ENCODE measurements at places on chromosomes 16 and 17. TPM values are rescaled to one million over a fixed set of nuclear protein-coding genes. Genes with fewer than 3 reads are reported as not detected.

- no peak for DNase-seq
Measured at GRCh38 chr17:7855660-7856010, 769 bp downstream of the TMEM88 start.

DNA sequence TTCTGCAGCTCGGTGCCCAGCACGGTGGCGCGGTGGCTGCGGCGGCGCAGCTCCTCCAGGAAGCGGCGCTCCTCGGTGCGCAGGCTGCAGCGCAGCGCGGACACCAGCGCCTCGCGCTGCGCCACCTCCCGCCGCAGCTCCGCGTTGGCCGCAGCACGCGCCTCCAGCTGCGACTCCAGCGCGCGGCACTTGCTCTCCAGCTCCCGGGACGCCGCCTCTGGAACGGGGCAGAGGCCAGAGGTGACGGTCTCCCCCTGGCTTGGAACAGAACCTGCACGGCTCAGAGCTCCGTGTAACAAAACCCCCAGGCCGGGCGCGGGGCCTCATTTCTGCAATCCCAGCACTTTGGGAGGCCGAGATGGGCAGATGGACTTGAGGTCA is 13.2 kb upstream of the CLUH start:
- DNase-seq: no peak

DNA sequence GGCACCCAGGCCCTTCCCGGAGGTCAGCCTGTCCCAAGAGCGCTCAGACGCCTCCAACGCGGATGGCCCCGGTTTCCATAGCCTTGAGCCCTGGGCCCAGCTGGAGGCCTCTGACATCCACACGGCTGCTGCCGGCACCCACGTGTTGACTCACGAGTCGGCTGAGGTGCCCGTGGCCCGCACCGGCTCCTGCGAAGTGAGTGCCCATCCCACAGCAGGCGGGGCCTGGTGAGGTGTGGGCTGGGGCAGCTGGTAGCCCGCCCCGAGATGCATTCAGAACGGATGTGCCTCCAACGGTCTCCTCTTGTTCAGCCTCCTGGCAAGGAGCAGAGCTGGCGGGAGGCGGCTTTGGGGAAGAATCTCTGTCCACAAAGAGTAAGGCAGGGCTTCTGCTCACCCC is 2.7 kb downstream of the WDR90 start:
- DNase-seq: no peak

DNA sequence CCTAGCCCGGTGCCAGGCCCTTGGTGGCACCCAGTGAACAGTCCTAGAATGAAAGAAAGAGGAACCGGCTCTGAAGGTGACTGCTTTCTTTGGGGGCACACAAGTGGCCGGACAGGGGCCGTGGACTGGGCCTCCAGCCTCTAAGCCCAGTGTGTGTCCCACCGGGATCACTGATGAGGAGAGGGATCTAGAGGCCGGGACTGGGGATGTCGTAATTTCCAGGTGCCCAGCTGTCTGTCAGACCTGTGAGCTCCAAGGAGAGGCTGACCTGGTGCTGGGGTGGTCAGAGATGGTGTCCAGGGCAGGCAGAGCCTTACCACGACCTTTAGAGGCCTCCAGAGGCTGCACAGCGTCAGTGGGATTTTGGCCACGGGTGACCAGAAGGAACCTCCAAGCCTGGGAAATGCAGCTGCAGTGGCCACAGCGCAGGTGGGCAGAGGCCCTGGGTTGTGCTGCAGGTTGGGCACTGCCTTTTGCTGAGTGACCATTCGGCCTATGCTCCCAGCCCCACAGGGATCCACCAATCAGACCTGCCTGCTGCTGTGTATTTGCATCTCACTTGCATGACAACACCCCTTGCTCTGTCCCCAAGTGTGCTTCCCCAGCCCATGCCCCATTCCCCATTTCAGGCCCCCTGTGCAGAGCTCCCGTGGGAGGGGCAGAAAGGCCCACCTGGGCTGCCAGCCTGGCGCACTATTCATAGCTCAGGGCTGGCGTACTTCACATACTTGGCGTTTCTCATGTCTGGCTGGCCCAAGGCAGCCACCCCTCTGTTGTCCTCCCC is 12.5 kb downstream of the ARHGAP23 start:
- DNase-seq: no peak

DNA sequence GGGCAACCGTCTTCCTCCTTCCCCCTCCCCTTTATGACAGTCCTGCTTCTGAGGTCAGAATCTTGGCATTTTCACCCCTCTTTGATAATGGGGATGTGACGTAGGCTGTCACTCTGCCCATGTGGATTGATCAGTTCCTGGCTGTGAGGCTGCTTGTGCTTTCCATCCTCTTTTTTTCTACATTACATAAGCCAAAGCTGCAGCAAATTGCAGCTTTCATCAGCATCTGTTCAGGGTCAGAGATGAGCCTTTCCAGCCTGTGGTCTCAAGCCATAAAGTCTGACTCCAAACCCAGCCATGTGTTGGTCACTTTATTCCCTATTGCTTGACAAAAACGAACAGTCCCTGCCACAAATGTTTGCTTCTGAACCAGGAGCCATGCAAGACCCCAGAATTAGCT is 535.1 kb downstream of the CDH11 start:
- DNase-seq: no peak

DNA sequence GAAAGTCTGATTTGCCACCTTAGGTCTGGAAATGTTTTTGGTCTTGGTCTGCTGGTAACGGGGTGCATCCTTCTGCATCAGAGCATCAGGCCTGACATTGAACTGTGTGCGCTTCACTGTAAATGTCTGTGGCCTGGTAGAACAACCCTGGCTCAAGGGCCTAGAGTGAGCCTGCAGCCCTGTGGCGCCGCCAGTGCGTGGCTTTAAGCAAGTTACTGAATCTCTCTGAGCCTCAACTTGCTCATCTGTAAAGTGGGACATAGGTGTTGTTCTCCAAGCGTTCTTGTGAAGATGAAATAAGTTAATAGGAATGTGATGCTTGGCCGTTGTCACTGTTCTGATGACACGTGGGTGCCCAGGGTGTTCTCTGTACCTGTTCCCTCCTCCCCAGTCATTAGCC is 127.6 kb upstream of the CIBAR2 start:
- no peak for DNase-seq

DNA sequence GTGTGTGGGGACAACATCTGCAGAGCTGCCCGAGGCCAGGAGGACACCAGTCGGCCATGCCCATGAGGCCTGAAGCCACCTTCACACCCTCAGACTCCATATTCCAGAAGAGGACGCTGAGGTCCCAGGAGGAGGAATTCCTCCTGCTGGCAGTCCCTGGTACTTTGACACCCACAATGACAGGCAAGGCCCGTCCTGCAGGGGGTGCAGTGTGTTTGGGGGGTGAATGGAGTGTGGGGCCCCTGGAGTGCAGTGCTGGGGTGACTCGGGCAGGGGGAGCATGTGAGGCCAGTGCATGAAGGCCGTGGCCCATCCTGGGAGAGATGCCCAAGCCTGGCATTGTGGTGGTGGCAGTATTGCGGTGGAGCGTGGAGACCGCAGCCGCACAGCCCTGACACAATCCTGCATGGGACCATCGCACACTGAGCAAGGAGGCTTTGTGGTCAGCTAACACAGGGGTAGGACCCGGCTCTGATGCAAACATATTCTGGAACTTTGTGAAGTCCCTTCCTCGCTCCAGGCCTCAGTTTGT is 52.2 kb downstream of the ZDHHC7 start:
- no peak for DNase-seq

GRCh38 chr17:16623282-16623681 is 30.4 kb downstream of the ZNF624 start:
- DNase-seq: no peak

DNA sequence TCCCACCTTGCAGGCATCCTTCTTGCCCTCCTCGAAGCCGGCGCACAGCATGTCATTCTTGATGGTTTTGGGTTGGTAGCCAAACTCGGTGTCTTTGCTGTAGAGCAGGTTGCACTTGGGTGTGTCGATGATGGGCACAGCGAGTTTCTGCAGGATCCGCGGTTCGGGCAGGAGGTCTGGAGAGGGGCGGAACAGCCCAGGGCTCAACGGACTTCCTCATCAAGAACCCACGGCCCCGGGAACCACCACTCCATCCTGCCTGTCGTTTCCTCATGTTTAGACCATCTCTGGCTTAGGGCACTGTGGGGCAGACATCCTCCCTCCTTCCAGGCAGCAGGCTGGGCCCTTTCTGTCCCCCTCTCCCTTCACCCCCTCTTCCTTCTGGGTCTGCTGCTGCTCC is 6.5 kb downstream of the PRSS27 start:
- DNase-seq: no peak

DNA sequence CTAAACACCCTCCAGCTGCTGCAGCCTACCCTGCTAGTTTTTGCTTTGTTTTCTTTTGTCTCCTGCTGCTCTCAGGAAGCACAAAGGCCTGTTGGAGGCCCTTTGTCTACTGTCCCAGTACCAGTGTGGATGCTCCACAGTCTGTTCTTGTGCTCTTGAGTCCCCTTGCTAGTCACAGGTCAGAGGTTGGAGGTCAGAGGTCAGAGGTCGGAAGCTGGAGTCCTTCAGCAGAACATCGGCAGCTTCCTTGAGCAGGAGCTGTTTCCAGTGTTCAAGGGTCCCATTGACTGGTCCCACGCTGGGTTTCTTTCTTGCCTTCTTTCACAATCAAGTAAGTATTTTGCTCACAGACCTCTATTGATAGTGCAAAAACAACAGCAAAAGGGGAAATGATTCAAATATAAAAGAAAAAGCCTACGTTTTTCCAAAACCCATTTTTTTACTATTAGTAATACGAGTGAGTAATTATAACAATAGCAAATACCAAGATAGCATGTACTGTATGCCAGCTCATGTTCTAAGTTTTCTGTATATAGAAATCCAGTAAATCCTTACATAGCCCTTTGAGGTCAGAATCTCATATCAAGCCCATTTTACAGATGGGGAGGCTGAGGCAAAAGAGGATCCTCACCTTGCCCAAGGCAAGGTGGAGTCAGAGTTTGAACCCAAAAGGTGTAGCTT is 10.9 kb upstream of the IL34 start:
- DNase-seq: peak; percentile 61

DNA sequence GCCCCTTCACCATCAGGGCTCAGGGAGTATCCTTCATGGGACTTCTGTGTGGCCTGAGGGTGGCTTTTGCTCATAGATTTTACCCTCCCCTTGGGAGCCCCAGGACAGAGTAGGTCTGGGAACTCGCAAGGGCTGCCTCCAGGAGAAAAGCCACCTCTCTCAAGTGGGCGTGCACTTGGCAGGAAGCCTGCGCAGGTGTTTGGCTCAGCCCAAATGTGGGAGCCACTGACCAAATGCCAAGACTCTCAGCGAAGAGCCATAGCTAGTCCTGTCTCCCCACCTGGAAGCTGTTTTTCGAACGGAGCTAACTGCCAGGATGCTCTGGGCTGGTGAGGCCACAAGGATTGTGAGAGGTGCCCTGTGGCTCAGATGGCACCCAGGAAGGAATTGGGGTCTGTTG is 2.0 kb upstream of the HSD17B2 start:
- no peak for DNase-seq

- DNase-seq: no peak
Measured at GRCh38 chr17:77606146-77606864, 352.2 kb upstream of the TNRC6C start.

The OTOP2 gene
- not detected for total RNA-seq

The RHBDL3 gene
- 0.30 TPM for total RNA-seq

The CLEC18B gene
- not detected for total RNA-seq

The ABCC3 gene
- total RNA-seq: 13.3 TPM

The MYH8 gene
- not detected for total RNA-seq

The FNDC8 gene
- total RNA-seq: not detected
